ENCODE measurements at places on chromosomes 5 and 9.

DNA sequence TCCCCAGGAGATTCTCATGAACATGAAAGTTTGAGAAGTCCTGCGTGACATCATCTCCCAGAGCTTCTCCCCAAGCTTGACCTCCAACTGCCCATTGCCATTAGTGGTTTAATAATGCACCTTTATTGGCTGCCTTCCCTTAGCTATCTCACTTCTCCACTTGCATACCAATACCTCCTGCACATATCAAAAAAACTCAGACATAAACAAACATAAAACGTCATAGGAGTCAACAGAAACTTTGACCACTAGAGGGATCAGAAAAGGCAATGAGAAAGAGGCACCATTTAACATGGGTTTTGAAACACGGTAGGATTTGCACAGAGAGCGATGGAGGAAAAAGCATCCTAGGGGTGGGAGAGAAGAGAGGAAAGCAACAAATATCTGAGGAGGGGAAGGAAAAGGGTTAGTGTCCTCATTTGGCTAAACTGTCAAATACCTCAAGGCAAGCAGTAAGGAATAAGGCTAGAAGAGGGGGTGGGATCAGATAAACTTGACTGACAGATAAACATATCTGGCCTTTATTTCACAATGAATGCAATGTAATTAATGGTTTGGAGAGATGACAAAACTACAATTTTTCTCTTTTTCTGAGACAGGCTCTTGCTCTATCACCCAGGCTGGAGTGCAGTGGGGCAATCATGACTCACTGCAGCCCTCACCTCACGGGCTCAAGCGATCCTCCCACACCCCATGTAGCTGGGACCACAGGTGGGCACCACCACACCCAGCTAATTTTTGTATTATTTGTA lies 27.0 kb downstream of the GNAQ start:
- DNase-seq, result no peak

- no peak for DNase-seq
These were observed 150.1 kb upstream of the RFX3 start for GRCh38 chr9:3675946-3676345.

- DNase-seq, result no peak
These were observed 18.6 kb upstream of the MOB3B start for GRCh38 chr9:27548055-27548741.

- no peak for DNase-seq
These were observed 2.4 kb upstream of the ZSWIM6 start for GRCh38 chr5:61329550-61330128.

- DNase-seq, result peak; percentile 8
These were observed 142.9 kb downstream of the LPAR1 start for GRCh38 chr9:110895147-110895905.

- no peak for DNase-seq
These were observed 19.8 kb downstream of the FAM151B start for GRCh38 chr5:80507663-80508062.

- DNase-seq, result no peak
These were observed 12.9 kb downstream of the HAND1 start for GRCh38 chr5:154465169-154465568.

GRCh38 chr9:134626069-134626423 lies 15.6 kb upstream of the COL5A1 start:
- no peak for DNase-seq

- DNase-seq, result no peak
These were observed at the start of gene HAVCR1 for GRCh38 chr5:157059093-157059539. Gene HAVCR1, minus strand, starts transcription at chr5:157059116. Its CDS starts 1,173 bp downstream, at chr5:157057943.

DNA sequence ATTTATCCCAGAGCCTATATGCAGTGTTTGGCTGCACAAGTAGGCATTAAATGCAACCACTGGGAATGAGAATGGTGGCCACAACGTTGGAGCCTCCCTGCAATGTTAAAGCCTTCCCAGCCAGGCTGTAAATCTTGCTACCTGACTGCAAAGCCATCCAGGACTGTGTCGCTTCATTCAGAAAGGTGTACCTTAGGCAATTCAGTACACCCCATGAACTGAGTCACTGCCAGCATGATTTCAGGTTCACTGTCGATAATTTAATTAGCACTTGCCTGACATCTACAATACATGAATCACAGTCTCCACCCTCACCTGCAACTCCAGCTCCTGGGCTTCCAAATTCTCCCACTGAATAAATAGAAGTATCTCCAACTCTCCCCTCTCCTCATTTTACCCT lies 108.4 kb downstream of the SLIT3 start:
- no peak for DNase-seq

- no peak for DNase-seq
These were observed 36.1 kb upstream of the PPARGC1B start for GRCh38 chr5:149694007-149694406.

DNA sequence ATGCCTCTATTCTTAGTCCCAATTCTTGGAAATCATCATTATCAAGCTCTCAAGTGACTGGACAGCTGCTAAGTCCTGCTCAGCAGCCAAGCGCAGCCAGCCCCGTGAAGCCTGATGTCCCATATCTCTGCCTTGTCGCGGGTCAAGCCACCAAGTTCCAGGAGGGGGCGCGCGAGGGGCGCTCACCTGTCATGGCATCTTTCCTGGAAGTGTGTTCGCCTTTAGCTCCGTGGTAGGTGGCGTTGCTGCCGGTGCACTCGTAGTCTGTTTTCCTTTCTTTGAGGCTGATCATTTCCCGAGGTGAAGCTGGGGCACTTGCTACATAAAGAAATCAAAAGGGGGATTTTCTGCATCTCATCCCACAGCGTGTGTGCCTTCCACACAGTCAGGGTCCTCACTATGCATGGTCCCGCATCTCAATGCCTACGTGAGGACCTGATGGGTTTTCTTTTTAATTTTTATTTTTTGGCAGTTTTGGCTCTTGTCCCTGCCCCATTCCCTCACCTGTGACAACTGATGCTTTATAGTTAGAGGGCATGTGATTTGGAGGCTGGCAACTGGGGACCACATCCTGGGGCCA lies 227.0 kb upstream of the DAP start:
- peak; percentile 86 for DNase-seq

DNA sequence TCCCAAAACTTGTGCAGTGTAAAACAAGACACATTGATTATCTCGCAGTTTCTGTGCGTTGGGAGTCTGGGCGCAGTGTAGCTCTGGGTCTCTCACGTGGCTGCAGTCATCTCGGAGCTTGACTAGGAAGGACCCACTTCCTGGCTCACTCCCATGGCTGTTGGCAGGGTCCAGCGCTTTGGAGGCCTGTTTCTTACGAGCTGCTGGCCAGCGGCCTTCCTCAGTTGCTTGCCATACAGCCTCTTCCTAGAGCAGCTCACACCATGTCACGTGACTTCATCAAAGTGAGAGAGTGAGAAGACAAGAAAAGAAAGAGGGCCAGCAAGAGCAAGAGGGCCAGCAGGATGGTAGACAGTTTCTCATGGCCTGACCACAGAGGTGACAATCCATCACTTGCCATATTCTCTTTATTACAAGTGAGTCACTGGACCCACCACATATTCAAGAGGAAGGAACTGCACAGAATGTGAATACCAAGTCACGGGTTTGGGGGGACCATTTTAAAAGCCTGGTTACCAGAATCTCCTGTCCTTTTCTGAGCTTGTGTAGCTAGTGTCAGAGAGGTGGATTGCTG lies 36.2 kb downstream of the MCCC2 start:
- DNase-seq, result no peak

- no peak for DNase-seq
These were observed 4.3 kb downstream of the HAND1 start for GRCh38 chr5:154473581-154474283.

- DNase-seq, result peak; percentile 57
These were observed 3.1 kb downstream of the QRFP start for GRCh38 chr9:130893341-130894101.

- no peak for DNase-seq
These were observed 89.2 kb downstream of the ACER2 start for GRCh38 chr9:19498015-19498414.

- no peak for DNase-seq
These were observed 98.2 kb downstream of the MARCHF3 start for GRCh38 chr5:126931963-126932660.

GRCh38 chr9:130313103-130313858 lies 47.7 kb downstream of the HMCN2 start:
- DNase-seq, result no peak

- DNase-seq, result no peak
These were observed 153.0 kb upstream of the COL5A1 start for GRCh38 chr9:134488331-134489280.

DNA sequence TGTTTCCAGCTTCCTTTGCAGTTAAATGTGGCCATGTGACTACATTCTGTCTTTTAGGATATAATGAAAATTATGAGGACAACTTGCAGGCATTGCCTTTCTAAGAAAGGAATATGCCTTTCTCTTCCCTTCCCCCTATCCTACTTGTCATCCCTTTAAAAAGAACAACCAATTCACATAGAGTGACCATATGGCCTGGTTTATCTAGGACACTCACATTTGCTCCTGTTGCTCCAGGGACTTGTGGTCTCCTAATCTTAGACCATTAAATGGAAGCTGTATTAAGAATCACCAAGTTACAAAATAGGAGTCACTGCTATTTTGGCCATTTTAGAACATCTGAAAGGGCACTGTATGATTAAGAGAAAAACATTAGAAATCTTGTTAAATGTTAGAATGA lies 520.3 kb downstream of the DTWD2 start:
- no peak for DNase-seq

GRCh38 chr9:113416149-113416721 lies 5.7 kb downstream of the C9orf43 start:
- DNase-seq, result no peak

DNA sequence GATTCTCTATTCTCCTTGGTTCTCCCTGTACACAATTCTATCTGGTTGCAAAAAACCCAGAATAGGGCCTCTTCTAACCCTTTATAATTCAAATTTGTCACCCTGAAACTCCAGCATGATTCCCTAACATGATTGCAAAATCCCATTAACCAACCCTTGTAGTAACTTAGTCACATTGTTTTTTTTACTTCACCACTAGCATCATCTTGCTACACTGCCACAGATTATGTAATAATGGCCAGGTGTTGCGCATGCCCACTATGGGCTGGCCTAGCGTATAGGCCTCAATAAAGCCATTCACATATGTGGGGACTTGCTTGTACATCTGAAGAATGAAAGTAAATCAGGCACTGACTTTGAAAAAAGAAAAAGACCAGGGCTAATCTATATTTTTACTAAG lies 25.7 kb downstream of the FAM170A start:
- DNase-seq, result no peak

DNA sequence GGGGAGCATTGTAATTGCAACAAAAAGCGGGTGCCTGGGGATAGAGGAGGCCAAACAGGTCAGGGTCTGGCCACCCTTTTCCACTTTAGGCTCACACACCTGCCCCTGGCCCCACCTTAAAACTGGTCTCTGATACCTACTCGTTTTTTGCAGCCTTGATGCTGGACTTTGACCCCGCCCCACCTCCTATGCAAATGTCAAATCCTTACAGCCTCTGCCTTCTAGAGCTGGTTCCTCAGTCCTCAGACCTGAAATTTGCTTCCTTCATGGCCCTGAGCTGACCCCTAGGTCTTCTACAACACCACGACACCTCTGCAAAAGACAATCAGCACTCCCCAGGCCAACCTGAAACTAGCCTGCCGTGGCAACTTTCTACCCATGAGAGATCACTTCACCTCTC lies 37.7 kb downstream of the SMIM23 start:
- no peak for DNase-seq

- DNase-seq, result no peak
These were observed 27.4 kb upstream of the RFX3 start for GRCh38 chr9:3553076-3553765.

- DNase-seq, result no peak
These were observed 235.0 kb downstream of the GOLPH3 start for GRCh38 chr5:31939151-31939550.

- DNase-seq, result no peak
These were observed 85.0 kb upstream of the HRH2 start for GRCh38 chr5:175572886-175573285.

GRCh38 chr9:3329361-3329760 lies 196.4 kb downstream of the RFX3 start:
- DNase-seq, result no peak

DNA sequence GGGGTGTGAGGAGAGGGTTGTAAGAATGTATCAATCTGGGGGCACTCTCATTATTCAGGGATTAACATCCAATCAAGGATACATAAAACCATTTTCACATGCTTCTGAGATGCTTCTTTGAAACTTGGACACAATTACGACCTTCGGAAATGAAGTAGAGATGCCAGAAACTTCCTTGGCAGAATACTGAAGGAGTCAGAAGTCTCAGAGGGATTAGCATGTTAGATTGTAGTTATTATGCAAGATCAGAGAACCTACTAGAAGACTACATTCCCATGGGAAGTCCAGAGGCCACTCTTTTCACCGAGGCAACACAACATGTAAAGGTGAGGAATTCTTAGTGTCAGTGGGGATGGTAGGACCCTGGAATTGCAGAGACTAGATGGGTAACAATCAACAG lies 5.1 kb upstream of the SLC22A4 start:
- DNase-seq, result no peak

DNA sequence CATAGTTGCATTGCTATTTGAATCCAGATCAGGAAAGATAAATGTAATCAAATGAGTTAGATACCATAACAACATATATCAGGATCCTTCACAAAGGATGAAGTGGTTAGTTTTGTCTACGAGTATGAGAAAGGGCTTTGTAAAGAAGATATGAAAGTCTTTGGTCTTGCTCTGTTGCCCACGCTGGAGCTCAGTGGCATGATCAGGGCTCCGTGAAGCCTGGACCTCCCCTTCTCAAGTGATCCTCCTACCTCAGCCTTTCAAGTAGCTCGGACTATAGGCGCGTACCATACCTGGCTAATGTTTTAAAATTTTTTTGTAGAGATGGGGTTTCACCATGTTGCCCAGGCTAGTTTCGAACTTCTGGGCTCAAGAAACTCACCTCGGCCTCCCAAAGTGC lies 1.8 kb downstream of the SMC5 start:
- DNase-seq, result no peak

DNA sequence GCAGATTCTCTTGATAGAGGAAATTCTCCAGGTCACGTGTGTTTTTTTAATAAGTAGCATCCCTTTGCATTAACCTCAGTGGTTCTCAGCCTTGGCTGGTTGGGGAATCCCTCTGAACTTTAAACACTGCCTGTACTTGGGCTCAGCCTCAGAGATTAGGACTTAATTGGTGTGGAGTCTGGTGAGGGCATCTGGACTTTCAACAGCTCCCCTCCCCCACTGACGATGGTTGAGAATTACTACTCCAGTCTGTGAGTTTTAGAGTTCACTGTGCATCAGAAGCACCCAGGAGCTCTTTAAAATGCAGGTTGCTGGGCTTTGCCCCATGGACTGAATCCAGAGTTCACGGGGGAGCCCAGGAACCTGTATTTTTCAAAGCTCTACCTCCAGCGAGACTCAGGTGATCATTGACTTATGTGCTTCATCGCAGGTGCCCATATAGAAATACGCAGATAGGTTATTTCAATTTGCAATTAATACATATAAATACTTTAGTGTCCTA lies 71.4 kb downstream of the DAPK1 start:
- peak; percentile 16 for DNase-seq

DNA sequence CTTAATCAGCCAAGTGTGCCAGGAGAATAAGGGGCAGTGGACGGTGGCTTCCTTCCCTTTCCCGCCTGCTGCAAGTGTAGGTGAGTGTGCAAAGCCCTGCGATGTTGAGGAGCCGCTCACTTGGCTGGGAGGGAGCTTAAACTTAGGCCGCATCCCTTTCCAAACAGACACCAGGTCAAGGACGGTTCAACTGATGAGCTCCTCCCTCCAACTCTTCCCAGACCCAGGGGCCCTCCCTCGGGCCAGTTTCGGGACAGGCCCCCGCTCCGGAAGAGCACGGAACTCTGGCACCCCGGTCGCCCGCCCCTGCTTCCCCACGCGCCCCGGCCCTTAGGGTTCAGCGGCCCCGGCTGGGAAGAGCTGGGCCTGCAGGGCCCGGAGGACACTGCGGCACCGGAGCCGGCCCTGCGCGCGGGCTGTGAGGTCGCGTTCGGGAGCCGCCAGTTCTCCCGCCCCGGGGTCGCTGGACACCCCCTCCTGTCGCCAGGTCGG lies 481 bp downstream of the MRPL36 start:
- DNase-seq, result peak; percentile 52
